Upper lobe of left lung (tissue), 6 donors: ENCODE measurements at places on chromosomes 5 and 9.

DNA sequence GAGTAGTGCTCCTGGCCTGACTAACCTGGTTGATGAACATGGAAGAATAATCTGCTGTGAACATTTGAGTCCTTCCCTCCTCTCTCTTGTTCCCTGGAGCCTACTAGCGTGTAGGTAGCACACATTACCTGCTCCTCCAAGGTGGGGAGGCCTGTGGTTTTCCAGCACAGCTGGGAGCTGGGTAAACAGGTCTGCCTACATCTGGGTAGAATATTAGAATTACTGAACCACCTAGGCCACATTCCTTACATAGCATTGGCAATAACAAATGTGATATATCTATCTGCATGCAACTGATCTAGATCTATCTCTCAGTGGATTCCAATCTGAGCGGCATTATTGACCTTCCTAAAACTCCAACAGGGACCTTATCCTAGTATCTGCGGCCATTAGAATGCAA, 151.0 kb upstream of the ZNF366 start:
- DNase-seq, result no peak

DNA sequence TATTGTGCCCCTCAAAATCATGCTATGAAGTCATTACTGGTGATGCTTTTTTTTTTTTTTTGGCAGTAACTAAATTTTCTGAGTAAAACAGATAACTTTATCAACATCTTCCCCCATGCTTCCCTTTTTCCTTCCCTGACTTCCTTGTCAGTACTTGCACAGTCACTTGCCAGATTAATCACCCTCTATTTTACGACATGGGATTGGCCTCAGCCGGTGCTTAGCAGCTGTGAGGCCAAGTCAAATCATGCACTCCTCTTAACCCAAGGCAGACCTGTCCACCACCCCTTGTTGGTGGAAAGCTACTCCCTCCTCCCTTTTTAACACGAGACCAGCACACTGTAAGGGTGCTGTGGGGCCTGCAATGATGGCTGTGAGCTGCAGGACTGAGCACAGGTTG, 118.0 kb upstream of the OTULINL start:
- DNase-seq, result no peak

GRCh38 chr5:108700930-108701329, 46.8 kb upstream of the FER start:
- DNase-seq, result no peak

- no peak for DNase-seq
Observed at GRCh38 chr5:137016783-137017324, 482.3 kb downstream of the SPOCK1 start.

GRCh38 chr9:80146466-80146865, 574.7 kb downstream of the TLE4 start:
- DNase-seq, result no peak

DNA sequence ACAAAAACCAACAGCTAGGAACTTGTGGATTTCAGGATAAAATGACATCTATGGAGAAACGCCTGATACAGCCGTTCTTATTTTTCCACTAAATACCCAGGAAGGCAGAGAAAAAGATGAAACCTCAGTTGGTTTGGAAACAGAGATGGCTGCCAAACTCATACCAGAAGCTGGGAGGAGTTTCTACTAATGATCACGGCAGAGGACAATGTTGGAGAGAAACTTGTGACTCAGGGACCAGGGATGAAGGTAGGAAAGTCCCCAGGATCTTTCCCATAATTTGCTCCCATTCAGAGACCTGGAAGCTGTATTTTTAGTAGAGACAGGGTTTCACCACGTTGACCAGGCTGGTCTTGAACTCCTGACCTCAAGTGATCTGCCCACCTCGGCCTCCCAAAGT, 187.1 kb upstream of the IER5L start:
- DNase-seq, result no peak

DNA sequence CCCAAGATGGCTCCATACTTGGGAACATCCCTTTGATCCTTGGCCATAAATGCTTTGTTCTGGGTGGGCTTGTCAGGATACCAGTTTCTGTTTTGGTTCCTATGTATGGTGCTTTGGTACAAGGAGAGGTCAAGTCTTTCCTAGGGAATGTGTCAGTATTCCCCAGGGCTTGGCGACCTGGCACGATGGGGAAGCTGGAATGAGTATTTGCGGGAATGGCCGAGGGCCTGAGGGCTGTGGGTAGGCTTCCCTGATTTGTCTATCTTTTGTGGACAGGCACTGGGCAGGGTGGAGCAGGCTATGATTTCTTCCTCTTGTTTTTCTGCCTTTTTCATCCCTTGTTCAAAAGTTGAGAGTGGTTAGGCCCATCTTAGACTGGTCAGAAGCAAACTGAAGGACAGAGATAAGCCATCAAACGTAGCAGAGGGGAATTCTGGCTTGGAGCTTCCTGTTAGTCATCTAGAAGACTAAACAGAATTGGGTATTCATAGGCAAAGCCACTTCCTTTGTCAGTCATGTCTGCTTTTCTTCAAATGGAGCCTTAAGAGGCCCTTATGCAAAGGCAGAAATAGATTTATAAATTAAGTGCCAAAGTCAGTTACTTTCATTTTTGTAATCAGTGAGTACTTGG, 13.7 kb downstream of the DOCK2 start:
- DNase-seq, result no peak

GRCh38 chr5:66553916-66554575, 42.1 kb upstream of the MAST4 start:
- peak; percentile 38 for DNase-seq

DNA sequence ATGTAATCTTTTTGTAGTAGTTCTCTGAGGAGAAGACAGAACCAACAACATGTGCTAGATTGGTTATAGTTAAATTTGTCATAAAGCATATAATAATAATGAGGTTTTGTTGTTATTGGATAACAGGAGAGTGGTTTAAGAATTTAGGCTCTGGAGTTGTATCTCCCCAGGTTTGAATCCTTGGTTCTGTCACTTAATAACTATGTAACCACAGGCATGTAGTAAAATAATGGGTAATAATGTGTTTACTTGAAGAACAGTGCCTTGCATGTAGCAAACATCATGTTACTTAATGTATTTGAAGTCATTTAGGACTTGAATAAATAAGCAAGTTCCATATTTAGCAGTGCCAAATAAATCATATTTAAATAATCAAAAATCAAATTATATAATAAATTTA, 55.8 kb downstream of the NSD1 start:
- no peak for DNase-seq

DNA sequence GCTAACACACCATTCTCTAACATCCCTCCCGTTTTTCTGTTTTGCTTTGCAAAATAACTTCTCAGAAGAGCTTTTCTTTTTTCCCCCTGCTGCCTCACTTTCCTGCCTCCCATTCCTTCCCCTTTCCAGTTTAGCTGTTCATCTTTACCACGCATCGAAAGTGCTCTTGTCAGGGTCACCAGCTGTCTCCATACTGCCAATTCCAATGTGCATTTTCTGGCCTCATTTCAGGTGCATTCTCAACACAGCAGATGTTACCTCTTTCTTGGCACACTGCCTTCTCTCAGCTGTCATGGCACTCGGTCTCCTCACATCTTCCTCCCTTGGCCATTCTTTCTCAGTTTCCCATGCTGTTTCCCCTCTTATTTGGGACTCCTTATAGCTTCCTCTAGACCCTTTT, 9.5 kb downstream of the ARSK start:
- no peak for DNase-seq

GRCh38 chr9:122001491-122002201, 91.5 kb downstream of the TTLL11 start:
- no peak for DNase-seq

DNA sequence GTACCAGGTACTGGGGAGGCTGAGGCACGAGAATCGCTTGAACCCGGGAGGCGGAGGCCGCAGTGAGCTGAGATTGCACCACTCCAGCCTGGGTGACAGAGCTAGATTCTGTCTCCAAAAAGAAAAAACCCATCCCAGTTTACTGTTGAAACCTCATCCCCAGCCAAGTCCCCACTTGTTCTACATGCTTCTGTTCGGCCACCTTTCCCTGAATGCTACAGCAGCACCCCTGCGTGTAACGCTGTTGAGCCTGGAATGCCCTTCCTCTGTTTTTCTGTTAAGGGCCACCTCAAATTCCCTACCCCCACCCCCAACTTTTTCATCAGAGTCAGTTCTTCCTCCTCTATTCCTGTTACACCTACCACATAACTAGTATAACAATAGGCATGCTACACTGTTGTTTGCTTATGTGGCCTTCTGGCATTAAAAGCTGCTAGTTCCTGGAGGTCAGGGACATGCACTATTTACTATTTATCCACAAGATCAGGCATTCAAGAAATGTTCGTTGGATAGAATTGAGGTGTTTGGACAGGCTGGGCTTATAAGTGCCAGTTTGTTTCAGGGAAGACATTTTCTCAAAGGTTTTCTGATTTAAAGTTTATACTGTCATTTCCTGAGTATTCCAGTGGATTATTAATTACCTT, 47.1 kb upstream of the C5orf47 start:
- no peak for DNase-seq

- DNase-seq, result no peak
Observed at GRCh38 chr9:15935661-15936305, 382.9 kb downstream of the CCDC171 start.

DNA sequence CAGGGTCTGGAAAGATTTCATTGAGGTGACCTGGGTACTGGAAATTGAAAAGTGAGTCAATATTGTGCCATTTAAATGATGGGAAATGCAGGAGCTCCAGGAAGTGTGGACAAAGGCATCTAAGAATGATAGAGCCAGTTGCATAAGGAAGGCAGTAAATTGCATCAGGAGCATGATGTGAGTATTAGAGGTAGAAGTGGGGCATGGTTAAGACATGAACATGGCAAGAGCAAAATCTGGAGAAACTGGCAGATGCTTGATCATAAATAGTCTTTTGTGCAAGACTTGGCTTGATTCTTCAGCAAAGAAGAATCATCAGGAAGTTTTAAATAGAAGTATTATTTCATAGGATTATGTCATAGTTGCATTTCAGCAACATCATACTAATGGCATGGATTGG, 157.4 kb upstream of the PUM3 start:
- no peak for DNase-seq

DNA sequence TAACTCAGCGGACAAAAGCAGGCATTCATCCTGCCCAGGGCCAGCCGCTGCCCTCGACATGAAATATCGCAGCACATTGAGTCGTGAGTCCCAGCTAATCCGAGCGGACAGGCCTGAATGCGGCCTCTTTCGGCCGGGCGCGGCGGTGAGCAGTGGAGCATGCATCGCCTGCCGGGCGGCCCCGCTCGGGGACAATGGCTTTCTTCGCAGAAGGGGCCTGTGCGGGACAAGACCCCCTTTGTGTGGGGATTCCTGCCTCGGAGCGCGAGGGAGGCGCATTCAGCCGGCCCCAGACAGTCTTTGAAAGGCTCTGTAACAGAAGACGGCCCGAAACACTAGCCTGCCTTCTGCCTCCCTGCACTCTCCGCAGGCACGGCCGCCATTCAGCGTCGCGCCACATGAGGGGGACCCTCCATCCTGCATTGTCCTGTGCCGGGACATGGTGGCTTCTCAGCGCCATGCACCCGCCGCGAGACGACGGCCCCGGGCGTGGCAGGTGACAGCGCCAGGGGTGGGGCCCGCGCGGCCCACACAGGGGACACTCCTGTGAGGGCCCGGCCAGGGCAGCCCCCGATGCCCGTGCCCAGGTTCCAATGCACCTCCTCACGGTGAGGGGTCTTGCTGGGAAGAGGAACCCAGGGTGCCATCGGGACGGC, 52.0 kb downstream of the EXD3 start:
- DNase-seq, result peak; percentile 79

DNA sequence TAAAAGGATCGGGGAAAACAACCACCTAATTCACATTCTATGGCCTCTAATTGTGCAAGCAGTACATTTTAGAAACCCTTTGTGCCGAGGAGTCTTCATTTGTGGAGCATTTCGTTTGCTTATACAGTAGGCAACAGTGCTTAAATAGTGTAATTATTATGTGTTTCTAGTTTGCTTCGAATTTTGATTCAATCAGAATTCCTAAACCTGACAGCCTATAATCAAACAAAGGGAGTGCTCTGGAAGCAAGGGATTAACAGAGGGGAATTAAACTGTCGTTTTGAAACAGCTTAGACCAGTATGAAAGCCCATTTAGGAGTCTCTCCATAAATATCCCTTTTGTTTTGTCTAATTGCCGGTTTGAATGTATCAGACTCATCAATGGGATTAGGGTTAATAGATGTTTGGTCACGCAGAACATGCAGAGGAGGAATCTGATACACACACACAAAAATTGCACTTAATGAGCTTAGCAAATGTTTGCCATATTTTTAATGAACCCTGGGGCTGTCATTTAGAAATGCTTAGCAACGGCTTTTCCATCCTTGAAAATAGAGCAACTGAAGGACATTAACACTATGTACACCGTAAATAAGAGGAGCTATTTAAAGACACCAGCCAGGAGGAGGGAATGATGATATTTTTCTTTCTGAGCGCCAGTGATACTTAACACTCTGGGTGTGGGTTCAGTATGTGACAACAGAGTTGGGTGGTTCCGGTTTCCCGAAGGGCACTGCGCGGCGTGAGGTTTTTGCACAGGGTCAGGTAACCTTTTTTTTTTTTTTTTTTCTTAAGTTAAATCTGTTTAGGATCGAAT, 404.7 kb downstream of the TLE4 start:
- DNase-seq, result no peak

- no peak for DNase-seq
Observed at GRCh38 chr9:79572032-79572607, 355 bp downstream of the TLE4 start.

DNA sequence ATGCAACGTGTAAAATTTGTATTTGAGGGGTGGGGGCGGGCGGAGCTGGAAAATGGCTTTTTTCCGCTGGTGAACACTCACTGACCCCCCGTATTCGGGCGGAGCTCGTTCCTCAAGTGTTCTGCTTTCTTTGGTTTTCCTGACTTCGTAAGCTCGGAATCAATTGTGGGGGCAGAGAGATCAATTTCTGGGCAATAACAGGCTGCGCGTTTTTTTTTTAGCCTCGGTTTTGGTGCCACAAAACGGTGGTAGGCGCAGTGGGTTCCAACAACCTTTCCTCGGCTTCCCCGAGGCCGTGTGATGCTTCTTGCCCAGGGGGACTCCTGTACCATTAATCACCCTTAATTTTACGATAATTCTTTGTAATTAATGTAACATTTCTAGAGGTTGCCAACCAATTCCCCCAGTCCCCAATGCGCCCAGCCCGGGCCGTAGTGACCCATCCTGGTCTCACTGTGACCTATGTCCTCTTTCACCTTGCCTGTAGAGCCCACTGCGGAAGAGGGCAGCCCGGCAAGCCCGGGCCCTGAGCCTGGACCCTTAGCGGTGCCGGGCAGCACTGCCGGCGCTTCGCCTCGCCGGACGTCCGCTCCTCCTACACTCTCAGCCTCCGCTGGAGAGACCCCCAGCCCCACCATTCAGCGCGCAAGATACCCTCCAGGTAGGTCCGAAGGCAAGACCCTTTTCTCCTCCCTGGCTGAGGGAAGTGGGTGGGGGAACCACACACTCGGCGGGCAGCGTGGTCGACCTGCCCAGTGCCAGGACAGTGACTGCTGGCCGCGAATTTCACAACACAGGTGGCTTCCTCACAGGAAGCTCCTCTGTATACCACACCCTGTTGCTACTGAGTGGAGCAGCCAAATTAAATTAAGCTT, 3.7 kb downstream of the NR4A3 start:
- no peak for DNase-seq

- peak; percentile 60 for DNase-seq
Observed at GRCh38 chr9:136280535-136281315, 23.2 kb downstream of the CCDC187 start.

- DNase-seq, result no peak
Observed at GRCh38 chr9:129687391-129687790, 21.9 kb downstream of the PRRX2 start.
